Heart left ventricle (tissue), 16 donors: ENCODE measurements at places on chromosomes 3 and 15.

- H3K27me3 ChIP-seq = no peaks in the 10 kb centered on the region
- no peak overlapping the region for H3K27ac ChIP-seq
- DNase-seq = no peak
- no peak overlapping the region for H3K4me3 ChIP-seq
- H3K36me3 ChIP-seq = no peaks in the 10 kb centered on the region
These were observed 41.3 kb downstream of the TXNRD3 start for GRCh38 chr3:126613479-126614188.

- H3K4me1 ChIP-seq = peaks cover 14% of the 10 kb centered on the region
- H3K27ac ChIP-seq = no peak overlapping the region
- no peak for DNase-seq
- H3K4me3 ChIP-seq = no peak overlapping the region
These were observed 468.1 kb downstream of the SHQ1 start for GRCh38 chr3:72380193-72380592.

GRCh38 chr3:39869890-39870289, 60.5 kb downstream of the MYRIP start:
- no peaks in the 10 kb centered on the region for H3K36me3 ChIP-seq
- H3K27me3 ChIP-seq = no peaks in the 10 kb centered on the region
- no peak overlapping the region for H3K27ac ChIP-seq
- no peak for DNase-seq

GRCh38 chr3:3689601-3690375, 109.4 kb upstream of the LRRN1 start:
- H3K4me1 ChIP-seq = no peaks in the 10 kb centered on the region
- no peak overlapping the region for H3K27ac ChIP-seq
- DNase-seq = no peak
- H3K27me3 ChIP-seq = no peaks in the 10 kb centered on the region

DNA sequence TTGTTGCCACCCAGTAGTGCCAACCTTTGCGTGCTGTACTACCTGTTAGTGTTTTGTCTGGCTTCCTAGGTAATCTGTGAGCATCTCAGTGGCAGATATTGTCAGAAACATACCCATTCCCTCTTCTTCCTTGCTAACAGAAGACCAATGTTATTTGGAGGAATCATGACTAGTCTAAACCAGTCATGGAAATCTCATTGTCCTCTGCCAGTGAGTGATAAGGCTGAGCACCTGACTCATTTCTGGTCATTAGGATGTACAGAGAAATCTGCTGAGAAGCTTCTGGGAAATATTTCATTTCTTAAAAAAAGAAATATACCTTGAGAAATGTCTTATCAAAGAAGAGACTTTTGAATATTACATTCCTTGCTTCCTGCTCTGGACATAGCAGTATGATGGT, 70.1 kb upstream of the CDV3 start:
- no peaks in the 10 kb centered on the region for H3K4me1 ChIP-seq
- no peaks in the 10 kb centered on the region for H3K36me3 ChIP-seq
- no peak for DNase-seq

- no peak overlapping the region for H3K27ac ChIP-seq
- H3K4me3 ChIP-seq = no peak overlapping the region
- H3K4me1 ChIP-seq = no peaks in the 10 kb centered on the region
- H3K27me3 ChIP-seq = no peaks in the 10 kb centered on the region
- DNase-seq = no peak
These were observed 15.8 kb downstream of the TCF12 start for GRCh38 chr15:56934269-56934668.

DNA sequence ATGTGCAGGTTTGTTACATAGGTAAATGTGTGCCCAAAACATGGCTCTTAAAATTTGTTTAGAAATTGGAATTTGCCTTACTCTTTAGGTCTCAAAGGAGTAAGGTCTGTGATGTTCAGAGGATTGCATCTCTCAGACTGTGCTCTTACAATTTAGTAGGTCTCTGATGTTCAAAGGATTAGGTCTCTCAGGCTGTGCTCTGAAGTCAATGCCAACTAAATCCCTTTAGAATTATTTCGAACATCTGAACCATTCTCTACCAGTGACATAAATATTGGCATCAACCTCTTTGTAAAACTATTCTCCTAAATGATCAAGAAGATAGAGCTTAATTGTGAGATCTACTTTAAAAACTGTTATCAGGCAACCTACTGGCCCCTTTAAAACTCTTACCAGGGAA, at the start of gene OR5K1:
TSS of gene OR5K1 (plus strand) at position 301 of the 400 bp plus-strand sequence. CDS start 6,376 bp downstream, outside the sequence.
- no peak within 1 kb of the TSS for H3K27ac ChIP-seq
- no peaks in the 10 kb centered on the region for H3K36me3 ChIP-seq
- no peak for DNase-seq
- no peaks in the 10 kb centered on the region for H3K4me1 ChIP-seq
- H3K4me3 ChIP-seq = no peak within 1 kb of the TSS

DNA sequence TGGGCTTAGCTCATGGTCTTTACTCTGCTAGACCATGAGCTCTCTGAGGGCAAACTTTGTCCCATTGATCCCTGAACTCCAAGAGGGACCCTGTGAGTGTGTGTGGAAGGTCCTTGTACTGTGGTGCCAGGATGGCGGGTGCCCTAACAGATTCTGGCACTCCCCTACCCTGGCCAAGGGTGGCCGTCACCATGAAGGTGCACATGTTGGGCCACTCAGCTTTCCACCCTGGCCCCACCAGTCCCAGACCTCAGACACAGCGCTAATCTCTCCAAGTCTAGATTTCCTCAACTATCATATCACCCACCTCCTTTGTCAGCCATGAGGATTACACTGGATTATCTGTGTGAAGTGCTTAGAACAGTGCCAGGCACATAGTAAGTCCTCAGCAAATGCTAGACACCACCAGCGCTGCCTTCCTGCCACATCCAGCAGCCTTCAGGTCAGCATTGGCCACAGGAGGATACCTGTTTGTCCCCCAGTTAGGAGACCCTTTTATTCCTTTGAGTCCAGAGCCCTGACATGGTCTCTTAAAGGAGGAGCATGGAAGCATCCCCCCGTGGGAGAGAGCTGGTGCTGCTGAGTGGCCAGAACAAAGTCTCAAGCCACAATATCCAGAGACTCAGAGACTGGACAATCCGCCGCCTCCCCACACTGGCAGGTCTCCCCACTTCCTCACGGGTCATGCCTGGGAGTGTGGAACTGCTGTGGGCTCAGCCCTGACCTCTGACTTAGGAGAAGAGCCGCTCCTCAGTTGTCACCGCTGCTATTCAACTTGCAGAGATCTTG, 44.5 kb upstream of the SLCO2A1 start:
- no peaks in the 10 kb centered on the region for H3K4me1 ChIP-seq
- no peaks in the 10 kb centered on the region for H3K27me3 ChIP-seq
- no peaks in the 10 kb centered on the region for H3K36me3 ChIP-seq
- no peak overlapping the region for H3K4me3 ChIP-seq
- no peak for DNase-seq

DNA sequence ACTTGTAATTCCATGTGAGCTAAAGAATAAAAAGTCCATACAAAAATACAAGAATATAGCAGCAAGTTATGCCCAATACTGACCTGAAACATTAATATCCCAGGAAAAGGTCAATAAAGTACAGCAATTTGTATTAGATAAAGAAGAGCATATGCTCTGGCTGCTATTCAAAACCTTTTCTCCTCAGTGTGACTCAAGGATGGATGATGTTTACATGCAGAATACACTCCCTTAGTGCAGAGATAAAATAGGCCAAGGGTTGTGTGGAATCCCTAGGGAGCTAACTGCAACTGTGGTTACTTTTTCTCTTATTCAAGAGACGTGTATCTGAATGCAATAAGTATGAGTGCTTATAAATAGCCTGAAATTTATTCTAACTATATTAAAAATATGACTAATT, 78.7 kb downstream of the SLC9A9 start:
- no peaks in the 10 kb centered on the region for H3K4me1 ChIP-seq
- no peak overlapping the region for H3K4me3 ChIP-seq
- DNase-seq = no peak
- no peaks in the 10 kb centered on the region for H3K27me3 ChIP-seq
- H3K36me3 ChIP-seq = no peaks in the 10 kb centered on the region

- H3K36me3 ChIP-seq = no peaks in the 10 kb centered on the region
- H3K4me3 ChIP-seq = no peak overlapping the region
- no peaks in the 10 kb centered on the region for H3K4me1 ChIP-seq
- H3K27me3 ChIP-seq = no peaks in the 10 kb centered on the region
These were observed 605.2 kb upstream of the NAALADL2 start for GRCh38 chr3:174253940-174254339.

GRCh38 chr3:61008998-61009380, 242.3 kb downstream of the FHIT start:
- no peaks in the 10 kb centered on the region for H3K36me3 ChIP-seq
- peak overlapping the region; percentile 19 for H3K27ac ChIP-seq
- no peak for DNase-seq
- no peak overlapping the region for H3K4me3 ChIP-seq
- no peaks in the 10 kb centered on the region for H3K4me1 ChIP-seq

- H3K27me3 ChIP-seq = no peaks in the 10 kb centered on the region
- H3K4me3 ChIP-seq = no peak overlapping the region
- no peaks in the 10 kb centered on the region for H3K4me1 ChIP-seq
- DNase-seq = no peak
- H3K27ac ChIP-seq = no peak overlapping the region
These were observed 271.3 kb downstream of the TJP1 start for GRCh38 chr15:29550834-29551465.

DNA sequence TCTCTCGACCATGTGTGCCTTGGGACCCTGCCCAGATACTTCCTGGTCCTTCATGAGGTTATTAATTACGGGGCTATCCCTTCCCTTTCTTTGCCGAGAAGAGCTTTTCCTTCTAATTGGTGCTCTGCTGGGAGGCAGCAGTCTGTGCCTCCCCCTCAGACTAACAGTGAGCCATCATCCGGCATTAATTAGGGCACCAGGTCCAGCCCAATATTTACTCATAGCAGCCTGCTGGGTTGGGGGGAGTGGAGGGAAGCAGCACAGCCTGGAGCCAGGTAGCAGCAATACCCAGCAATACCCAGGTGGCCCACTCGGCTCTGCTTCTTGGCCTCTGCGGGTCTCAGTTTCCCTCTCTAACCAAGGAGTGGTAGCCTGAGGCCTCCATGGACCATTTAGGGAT, 20.1 kb downstream of the CACNA2D2 start:
- no peaks in the 10 kb centered on the region for H3K36me3 ChIP-seq
- H3K27me3 ChIP-seq = no peaks in the 10 kb centered on the region
- H3K27ac ChIP-seq = no peak overlapping the region

- DNase-seq = no peak
- no peak overlapping the region for H3K4me3 ChIP-seq
- no peak overlapping the region for H3K27ac ChIP-seq
- H3K27me3 ChIP-seq = no peaks in the 10 kb centered on the region
- peaks cover 99% of the 10 kb centered on the region for H3K36me3 ChIP-seq
These were observed 24.3 kb downstream of the MRPS25 start for GRCh38 chr3:15040844-15041243.

- H3K4me1 ChIP-seq = no peaks in the 10 kb centered on the region
- no peak for DNase-seq
- no peak overlapping the region for H3K4me3 ChIP-seq
These were observed 139.2 kb downstream of the PDCD6IP start for GRCh38 chr3:33937628-33938027.

DNA sequence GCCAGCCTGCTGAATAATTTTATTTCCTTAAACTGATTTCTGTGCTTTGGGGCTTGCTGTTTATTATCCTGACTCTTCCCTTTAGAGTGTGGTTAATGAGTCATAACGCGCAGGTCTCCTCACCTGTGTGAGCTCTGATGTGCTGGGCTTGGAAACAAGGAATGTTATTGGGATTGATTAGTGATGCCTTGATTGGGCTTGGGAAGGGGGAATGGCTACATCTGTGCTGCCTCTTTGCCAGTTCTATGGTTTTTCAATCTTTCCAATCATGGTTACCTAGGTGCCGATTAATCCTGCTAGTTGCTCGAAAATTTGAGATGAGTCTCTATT, 161.0 kb downstream of the THSD4 start:
- H3K36me3 ChIP-seq = no peaks in the 10 kb centered on the region
- no peak overlapping the region for H3K27ac ChIP-seq

GRCh38 chr3:141457624-141458236, 29.1 kb upstream of the RASA2 start:
- H3K4me3 ChIP-seq = no peak overlapping the region
- no peaks in the 10 kb centered on the region for H3K36me3 ChIP-seq
- DNase-seq = no peak
- no peak overlapping the region for H3K27ac ChIP-seq
- H3K27me3 ChIP-seq = no peaks in the 10 kb centered on the region

- peak overlapping the region; percentile 93 for H3K27ac ChIP-seq
- H3K4me3 ChIP-seq = peak overlapping the region; percentile 100
- peak; percentile 60 for DNase-seq
- no peaks in the 10 kb centered on the region for H3K27me3 ChIP-seq
These were observed 788 bp upstream of the DLG1 start for GRCh38 chr3:197298945-197299854.

DNA sequence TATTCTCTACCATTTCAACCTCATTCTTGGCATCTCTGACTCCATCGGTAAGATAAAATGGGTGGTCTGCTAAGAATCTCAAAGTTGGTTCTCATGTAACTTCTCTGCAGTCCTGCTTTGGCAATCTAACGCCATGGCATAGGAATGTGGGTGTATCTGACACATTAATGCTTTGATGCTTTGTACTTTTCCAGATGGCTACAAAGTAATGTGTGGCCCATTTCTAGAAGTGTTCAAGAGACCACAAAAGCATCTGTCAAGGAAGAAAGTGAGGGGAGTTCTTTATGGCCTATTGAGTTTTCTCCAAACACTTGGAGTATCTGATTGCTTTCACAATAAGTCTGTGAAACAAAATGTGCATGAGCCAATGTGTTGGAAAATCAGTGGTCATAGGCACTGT, 339.9 kb upstream of the TGFBR2 start:
- no peak overlapping the region for H3K27ac ChIP-seq
- H3K4me3 ChIP-seq = no peak overlapping the region
- H3K27me3 ChIP-seq = no peaks in the 10 kb centered on the region
- no peaks in the 10 kb centered on the region for H3K36me3 ChIP-seq

DNA sequence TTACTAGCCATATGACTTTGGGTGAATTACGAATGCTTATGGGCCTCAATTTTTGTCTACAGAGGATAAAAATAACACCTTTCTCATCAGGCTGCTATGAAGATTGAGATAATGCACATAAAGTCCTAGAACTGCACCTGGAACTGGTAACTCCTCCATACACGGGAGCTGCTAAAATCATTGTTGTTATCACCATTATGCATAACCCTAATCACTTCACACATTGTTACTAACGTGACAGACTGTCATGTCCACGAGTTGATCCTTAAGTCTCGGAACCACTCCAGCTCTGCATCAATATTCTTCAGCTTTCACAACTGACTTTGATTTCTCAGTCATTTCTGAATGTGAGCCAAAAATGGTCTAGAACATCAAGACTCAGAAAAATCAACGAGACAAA, 64.1 kb downstream of the RFTN1 start:
- no peaks in the 10 kb centered on the region for H3K36me3 ChIP-seq
- no peaks in the 10 kb centered on the region for H3K27me3 ChIP-seq
- no peak overlapping the region for H3K4me3 ChIP-seq
- peaks cover 26% of the 10 kb centered on the region for H3K4me1 ChIP-seq
- peak overlapping the region; percentile 43 for H3K27ac ChIP-seq
